ENCODE measurements at places on chromosomes 16 and 17.

- no peak for DNase-seq
These were observed 4.5 kb downstream of the NUP93 start for GRCh38 chr16:56734429-56734828.

DNA sequence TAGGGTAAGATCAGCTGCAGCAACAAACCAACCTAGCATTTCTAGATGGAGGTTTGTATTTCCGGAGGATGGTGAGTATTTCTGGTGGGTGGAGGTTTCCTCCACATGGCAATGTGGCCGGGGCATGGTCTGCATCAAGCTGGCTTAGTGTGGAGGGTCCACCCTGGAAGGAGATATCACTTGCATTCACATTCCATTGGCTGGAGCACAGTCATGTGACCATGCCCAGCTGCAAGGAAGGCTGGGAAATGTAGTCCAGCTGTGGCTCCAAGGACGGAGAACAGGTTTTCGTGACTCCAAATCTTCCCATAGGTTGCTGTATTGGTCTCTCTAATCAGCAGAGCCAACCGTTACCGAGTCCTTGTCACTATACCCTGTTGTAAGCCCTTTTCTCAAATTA lies 68.7 kb downstream of the RAI1 start:
- peak; percentile 53 for DNase-seq

DNA sequence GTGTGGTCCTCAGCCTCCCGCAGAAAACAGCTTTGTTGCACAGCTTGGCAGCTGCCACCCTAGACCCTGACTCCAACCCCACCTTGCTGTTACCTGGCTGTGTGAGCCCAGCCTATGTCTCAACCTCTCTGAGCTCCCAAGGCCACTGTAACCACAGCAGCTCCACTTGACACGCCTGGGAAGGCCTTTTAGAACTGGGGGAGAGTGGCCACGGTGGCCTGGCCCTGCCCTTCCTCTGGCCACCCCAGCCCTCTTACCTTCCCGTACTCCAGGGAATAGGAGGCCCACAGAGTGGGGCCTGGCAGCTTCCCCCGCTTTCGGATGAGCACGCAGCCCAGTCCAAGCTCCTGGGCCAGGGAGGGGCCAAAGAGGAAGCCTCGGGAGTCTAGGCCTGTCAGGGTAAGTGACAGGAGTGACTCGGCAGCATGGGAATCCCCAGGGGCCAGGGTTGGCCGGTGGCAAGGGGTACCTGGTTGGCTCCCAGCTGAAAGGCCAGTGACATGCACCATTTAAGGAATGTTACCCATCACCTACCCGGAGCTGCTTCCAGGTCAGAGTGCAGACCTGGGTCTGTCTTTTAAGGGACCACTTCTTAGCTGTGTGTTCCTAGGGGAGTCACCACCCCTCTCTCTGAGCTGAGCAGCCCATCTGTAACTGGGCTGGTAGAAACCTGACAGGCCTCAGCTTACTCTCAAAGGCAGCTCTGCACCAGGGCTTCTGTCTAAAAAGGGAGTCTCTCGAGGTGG lies 1.4 kb downstream of the APRT start:
- DNase-seq: no peak

DNA sequence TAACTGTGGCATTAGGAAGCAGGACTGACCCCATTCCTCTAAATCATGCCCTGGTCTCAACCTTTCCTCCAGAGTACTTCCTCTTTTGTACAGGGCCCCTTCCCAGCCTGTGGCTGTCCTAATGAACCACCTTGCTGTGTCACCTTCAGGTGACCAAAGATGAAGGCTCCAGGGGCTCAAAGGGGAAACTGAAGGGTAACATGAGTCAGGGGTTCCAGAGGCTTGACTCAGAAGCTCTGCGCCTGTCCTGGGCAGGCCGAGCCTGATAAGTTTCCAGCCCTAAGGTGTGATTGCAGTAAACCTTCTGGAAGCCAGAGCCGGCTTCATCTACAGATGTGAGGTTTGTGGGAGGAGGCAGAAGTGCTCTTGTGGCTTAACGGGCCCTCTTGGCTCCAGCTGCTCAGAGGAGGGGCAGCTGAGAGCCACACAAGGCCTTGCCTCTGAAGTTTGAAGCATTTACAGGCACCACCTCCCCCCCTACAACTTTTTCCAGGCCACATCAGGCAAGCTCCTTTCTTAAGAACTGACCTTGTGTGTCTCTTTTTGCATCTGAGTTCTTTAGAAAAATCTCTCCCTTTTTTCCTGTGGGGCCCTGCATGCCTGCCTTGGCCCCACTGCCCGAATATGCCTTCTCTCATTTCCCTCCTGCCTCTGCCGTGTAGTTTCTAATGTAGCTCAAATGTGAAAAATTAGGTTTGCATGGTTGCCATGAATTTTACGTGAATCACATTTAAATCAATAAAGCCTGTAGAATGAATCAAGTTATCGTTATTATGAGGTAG lies 149.9 kb downstream of the CLEC16A start:
- no peak for DNase-seq
